Kidney capillary endothelial cell (primary cell): ENCODE measurements at places on chromosomes 1 and 21.
A peak's percentile ranks its signal among the peaks of the same experiment; 100 is the strongest.

DNA sequence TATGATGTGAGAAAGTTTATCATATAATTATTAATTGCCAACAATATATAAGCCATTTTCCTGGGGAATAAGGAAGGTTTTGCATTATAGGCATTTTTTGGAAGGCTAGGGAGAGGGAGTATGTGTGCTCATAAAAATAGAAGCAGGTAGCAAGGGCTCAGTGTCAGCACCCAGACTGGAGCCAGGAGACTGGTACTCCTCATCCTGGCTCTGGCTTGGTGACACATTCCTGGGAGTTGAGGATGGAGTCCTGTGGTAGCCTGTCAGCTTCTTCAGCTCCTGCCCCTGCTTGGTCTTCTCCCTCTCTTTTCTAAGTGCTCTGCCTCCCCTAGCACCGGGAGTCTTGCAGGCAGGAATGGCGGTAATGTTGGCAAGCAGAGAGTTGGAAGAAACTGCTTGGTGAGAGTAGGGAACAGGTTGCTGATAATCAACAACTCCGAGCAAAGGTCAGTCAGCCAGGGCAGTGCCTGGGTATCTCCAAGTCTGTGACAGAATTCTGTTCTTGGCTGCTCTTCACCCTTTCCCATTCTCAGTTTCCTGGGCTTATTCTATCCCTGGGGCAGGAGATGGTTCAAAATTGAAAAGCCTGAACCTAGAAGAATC, 23.0 kb downstream of the GIPC2 start:
- no peak for DNase-seq

DNA sequence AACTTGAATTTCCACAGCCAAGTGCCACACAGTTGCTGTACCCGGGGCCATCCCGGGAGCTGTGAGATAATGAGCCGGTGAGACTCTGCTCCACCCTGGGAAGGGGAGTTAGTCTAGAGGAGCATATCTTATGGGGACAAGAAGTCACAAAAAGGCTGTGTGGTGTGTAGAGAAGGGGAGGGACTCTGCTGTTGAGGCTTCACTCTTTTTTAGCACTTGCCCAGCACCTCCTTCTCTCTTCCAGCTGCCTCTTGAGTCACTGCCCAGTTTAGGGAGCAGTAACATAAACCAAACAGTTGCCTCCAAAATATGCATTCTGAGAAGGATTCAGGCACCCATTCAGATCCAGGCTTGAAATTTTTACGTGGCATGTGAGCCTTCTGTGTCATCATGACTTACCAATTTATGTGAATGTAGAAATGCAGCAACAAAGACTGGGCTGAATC, 744 bp upstream of the WDR26 start:
- DNase-seq = no peak

DNA sequence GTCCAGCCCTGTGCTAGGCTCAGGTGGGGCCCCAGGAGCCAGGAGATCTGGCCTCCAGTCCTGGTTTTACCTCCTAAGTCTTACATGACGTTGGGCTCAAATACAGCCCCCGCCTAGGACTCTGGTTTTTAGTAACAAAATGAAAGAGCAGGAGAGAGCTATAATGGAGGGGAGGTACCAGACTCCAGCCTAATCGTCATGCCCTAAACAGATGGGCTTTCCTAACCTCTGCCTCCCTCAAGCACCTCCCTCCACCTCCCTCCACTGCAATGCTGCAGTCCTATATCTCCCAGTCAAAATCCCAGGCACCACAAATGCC, 28.6 kb downstream of the TTC39A start:
- no peak for DNase-seq

DNA sequence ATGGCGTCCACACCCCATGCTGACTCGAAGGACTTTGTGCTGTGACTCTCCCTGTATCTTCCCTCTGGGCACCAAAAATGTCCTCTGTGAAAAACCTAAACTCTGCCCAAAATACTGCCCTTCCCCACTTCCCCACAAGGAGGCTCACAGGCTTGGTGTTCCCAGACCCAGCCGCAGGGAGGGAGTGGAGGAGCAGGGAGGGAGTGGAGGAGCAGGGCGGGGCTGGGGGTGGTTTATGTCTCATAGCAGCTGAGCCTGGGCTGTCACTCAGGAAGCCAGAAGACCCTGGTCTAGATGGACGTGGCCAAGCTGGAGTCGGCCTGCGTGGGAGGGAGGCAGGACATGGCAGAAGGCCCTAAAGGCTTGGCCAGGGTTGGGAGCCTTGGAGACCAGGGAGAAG, 461.7 kb downstream of the PTPRU start:
- no peak for DNase-seq

DNA sequence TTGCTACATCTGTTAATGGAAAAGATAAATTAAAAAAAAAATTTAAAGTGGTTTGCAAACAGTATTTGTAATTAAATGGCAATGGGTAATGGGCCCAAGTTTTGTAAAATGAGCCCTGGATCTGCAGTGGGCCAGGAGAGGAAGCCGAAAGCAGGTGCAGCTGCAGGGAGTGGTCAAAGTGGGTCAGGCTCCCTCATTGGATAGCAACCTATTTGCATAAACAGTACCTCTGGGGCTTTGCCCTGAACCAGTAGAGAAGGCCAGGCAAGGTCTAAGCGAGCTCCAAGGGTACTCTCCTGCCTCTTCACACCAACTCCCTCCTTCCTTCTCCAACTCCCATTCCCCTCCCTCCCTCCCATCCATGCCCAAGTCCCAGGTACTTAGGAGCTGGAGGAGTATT, 138.9 kb downstream of the HMGB4 start:
- no peak for DNase-seq

DNA sequence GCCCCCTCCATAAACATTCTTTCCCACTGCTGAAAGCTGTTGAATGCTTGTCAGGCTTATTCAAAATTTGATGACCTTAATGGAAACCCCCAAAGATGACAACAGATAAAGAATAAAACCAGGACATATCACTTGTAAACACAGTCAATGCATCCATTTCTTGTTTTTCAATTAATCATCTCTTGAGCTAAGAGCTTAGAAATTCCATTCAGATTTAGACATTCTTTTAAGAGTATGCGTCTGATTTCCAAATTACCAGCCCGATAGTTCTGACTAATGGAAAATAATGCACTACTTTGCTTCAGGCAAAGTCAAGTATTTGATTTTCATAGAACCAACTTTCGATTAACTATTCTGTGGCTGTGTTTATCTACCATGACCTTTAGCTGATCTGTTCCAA, 100.6 kb upstream of the RUNX1 start:
- no peak for DNase-seq

GRCh38 chr1:186617926-186618325, 62.3 kb downstream of the PTGS2 start:
- no peak for DNase-seq

GRCh38 chr1:109201123-109201703, 12.5 kb upstream of the SARS1 start:
- peak; percentile 80 for DNase-seq

- no peak for DNase-seq
These were observed at the start of gene UBE2U for GRCh38 chr1:64203420-64203819. TSS of gene UBE2U (plus strand) at chr1:64203623. CDS start at chr1:64204051, 428 bp downstream.

- no peak for DNase-seq
These were observed 31.4 kb upstream of the WASF2 start for GRCh38 chr1:27521336-27521831.

GRCh38 chr1:181849071-181849470, 212.4 kb downstream of the ZNF648 start:
- DNase-seq = no peak

DNA sequence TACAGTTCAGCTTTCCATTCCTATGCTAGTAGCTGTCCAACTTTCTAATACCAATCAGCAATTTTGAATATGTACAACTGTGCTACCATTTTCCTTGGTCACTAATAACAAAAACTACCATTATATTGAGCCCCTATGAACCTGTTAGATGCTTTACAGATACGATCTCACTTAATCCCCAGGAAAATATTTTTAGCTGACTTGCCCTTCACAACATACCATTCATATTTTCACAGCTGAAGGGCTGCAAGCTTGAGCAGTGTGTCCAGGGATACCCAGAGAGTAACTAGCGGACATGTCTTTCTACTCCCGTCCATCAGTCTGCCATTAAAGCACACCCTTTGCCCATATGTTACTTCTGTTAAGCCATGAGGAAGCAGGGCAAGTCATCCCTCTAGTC, 140.5 kb downstream of the SPATA46 start:
- DNase-seq = no peak

DNA sequence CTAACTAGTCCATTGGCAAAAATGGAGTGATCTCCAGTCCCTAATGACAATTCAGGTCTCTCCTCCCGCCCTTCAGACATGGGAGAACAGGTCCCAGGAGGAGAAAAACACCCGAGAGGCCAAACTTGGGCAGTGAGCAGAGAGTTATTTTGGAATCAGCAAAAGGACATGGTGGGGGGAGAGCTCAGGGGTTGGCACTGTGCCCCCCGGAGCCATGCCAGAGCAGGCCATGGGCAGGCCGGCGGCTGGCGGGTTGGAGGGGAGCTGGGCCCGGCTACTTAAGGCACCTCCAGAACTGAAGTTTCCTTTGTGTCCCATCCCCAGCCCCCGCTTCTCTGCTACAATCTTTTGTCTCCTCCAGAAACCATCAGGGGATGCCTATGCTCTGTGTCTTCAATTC, 7.1 kb downstream of the LGR6 start:
- DNase-seq = no peak

DNA sequence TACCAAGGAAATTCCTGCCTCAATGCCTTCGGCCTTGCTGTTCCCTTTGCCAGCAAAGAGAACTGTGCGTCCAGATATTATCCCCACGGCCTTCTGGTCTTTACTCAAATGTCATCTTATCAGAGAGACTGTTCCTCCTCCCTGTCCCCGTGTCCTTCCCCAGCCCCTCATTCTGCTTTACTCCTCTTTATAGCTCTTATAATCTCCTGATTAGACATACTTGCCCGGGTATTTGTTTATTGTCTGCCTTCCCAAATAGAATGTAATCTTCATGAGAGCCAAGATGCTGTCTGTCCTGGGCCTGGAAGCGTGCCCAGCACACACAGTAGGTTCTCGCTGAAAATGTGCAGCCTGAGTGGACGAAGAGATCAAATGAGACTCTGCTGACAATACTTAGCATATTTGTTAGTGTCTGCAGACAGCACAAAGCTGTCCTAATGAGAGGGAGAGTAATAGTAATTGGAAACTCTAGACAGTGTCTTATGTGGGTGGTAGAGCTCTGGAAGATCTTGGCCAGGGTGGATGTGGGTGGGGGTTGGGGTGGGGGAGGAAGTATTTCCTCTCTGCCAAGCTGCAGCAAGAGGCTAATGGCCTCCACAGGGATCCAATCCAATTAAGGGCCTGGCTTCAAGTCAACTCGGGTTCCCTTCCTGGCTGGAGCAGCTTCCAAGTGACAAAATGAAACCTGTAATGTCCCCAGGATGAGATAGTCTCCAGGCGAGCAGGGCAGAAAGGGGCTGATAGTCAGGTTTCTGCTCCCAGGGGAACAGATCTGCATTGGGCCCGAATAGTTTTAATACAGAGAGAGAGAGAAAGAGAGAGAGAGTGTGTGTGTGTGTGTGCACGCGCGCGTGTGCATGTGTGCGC, 9.5 kb upstream of the CLIC4 start:
- no peak for DNase-seq

DNA sequence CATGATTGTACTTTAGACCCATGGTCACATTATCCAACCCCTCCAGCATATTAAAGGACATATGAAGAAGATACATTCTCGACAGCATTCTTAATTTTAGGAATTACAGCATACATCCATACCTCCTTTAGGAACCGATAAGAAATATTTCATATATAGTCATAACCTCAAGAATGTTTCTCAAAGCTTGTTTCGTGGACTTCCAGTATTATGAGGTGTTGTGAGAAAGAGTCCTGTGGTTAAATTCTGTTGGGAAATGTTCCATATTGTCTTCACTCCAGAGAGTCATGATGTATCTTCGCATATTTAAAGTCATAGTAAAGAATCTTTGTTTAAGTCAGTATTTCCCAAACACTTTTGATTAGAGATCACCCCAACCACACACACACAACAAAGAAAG, 321.0 kb upstream of the SNX7 start:
- DNase-seq = no peak

DNA sequence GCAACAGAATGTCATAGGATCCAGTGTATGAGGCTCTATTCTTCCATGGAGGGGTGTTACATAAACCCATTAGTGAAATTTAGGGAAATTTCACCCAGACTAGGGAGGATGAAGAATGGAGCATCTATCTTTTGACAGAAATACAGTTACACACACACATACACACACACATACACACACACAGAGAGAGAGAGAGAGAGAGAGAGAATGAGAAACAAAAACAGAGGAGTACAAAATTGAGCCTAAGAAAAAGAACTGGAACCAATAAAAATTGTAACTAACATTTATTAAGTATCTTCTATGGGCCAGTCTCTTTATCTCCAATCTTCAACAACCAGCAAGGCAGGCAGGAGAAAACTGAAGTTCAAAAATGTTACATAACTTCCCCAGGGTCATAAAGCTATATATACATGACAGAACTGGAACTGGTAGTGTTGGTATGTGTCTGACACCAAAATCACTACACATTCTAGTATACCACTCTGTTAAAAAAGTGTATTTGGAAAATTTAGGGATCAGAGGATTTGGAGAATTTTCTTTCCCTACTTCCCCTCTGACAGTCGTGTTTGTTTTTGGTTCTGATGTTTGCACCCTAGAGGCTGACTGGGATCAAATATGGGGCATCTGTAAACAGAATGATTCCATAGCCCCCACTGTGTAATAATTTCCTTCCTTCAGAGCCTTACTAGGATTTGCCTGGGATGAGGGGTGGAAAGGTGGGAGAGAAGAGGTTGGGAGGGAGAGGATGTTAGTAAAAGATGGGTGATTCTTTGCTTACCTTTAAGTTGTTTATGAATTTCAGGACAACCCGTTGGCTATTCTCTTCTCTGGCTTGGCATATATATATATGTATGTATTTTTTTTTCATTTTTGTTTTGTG, 1.0 kb upstream of the ZFYVE9 start:
- peak; percentile 1 for DNase-seq

- peak; percentile 18 for DNase-seq
These were observed 95.9 kb downstream of the PTPRU start for GRCh38 chr1:29332204-29332603.

- DNase-seq = no peak
These were observed 37.2 kb upstream of the CRNN start for GRCh38 chr1:152451254-152451653.

DNA sequence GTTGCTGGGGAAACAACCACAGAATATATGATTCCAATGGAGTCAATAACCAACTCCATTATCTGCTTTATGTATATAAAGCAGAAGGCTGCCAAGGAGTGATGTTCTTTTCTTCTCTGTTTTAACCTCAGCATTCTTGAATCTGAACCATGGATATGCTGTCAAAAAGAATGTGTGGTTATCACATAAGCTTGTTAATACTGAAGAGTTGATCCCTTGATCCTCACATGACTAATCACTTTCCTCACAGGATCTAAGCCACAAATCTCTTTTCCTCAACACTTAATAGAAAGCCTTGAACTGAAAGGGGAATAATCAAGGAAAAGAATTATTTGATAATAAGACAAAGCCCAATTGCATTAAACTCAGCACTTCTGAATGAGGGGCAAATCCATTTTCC, 271.3 kb upstream of the KIAA0040 start:
- DNase-seq = no peak
